Iris pigment epithelial cell (primary cell): ENCODE measurements at places on chromosomes 2 and 18.

- no peak for DNase-seq
Observed at GRCh38 chr2:48540237-48540935, 10.4 kb downstream of the STON1 start.

GRCh38 chr2:25339791-25340180, 1.9 kb downstream of the DNMT3A start:
- no peak for DNase-seq

GRCh38 chr2:132477962-132478361, 61.4 kb downstream of the GPR39 start:
- DNase-seq: peak; percentile 59

DNA sequence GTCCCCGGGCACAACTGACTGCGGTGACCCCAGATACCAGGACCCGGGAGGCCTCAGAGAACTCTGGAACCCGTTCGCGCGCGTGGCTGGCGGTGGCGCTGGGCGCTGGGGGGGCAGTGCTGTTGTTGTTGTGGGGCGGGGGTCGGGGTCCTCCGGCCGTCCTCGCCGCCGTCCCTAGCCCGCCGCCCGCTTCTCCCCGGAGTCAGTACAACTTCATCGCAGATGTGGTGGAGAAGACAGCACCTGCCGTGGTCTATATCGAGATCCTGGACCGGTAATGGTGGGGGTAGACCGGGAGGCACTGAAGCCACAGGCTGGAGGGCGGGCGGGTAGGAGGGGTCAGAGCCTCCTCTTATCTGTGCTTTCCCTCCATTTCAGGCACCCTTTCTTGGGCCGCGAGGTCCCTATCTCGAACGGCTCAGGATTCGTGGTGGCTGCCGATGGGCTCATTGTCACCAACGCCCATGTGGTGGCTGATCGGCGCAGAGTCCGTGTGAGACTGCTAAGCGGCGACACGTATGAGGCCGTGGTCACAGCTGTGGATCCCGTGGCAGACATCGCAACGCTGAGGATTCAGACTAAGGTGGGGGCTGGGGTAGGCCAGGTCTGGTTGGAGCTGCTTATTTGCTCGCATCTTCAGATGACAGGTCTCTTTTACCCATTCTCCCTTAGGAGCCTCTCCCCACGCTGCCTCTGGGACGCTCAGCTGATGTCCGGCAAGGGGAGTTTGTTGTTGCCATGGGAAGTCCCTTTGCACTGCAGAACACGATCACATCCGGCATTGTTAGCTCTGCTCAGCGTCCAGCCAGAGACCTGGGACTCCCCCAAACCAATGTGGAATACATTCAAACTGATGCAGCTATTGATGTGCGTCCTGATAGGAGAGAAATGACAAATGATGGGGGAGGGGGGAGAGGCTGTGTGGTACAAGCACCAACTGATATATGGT, 780 bp downstream of the HTRA2 start:
- peak; percentile 63 for DNase-seq

DNA sequence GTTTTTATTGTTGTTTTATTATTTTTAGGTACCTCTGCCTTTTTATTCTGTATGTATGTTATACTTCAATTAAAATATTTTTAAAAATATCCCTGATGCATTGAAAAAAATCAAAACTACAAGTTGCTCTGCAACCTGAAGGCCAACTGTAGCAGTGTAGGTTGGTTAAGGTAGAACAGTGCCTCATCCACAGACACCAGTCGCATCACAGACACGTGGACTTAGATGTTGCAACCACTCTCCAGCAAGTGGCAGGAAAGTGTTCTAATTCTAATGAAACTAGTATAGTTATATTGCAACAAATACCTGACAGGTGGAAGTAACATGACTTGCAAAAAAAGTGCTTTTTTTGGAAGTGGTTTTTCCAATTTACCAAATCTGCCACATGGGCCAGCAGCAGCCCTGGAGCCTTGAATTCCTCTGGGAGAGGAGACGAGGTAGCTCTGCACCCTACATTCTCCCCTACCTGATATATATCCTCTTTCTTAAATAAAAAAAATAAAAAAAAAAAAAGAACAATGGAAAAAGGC, 28.4 kb upstream of the SLC3A1 start:
- no peak for DNase-seq

DNA sequence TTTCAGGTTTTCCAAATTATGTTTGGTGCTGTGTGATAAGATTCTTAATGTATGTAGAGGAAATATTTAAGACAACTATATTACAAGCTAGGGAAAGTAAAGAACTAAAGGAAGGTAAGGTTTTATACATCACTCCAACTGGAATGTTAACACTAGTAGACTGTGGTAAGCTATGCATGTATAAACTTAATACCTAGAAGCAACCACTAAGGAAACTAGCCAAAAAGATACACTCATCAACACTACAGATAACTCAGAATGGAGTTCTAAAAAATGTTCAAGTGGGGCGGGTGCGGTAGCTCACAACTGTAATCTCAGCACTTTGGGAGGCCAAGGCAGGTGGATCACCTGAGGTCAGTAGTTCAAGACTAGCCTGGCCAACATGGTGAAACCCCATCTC, 37.8 kb upstream of the MALL start:
- peak; percentile 31 for DNase-seq

GRCh38 chr2:174753038-174753633, 11.1 kb downstream of the CHRNA1 start:
- DNase-seq: no peak

- no peak for DNase-seq
Observed at GRCh38 chr18:2281523-2282199, 289.6 kb downstream of the METTL4 start.

DNA sequence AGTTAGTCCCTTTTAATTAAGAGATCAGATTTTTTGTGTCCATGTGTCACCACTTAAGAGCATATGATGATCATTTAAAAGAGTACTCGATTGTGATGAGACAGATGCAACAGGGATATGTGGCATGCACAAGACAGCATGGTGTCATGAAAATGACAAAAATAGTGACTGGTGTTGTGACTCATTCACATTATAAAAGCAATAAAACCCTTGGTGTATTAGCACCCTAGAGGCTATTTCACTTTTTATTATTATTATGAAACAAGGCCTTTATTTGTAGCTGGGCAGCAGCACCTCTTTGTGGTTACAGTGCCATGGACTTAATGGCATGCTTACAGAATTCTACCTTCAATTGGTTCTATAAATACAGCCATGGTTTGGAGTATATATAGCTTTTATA, 1296.0 kb upstream of the ZEB2 start:
- DNase-seq: no peak

- DNase-seq: peak; percentile 44
Observed at GRCh38 chr2:219687272-219687671, 59.8 kb downstream of the SLC4A3 start.

DNA sequence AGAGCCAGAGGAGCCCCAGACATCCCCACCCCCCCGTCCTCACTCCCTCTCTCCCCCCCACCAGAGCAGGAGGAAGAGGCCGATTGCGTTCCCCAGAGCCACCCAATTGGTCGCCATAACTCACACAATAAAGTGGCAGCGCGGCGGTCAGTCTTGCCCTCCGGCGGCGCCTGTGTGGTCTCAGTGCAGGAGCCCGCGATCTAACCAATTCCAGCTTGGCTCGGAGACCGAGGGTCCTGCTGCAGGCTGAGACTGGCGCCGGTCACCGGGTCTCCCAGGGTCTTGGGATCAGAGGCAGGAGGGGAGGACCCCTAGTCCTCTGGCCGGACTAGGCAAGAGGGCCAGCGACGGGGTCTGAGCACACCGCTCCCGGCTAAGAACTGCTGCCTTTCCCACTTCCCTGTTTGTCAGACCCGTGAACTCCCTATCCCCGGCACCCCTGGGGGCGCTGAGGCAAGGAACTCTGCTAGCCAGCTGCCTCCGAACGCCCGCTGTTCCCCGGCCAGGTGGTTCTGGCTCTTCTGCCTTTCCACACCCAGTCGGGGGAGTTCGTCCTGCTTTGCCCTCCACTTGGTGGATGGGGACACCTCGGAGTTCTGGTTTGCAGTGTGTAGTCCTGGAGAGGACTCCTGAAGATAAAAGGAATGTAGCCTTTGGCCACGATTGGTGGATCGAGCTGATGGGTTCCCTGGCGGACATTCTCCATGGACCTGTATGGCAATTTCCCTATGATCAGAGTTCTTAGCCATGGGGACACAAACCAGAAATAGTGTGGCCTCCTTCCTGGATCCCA, 1.0 kb upstream of the HOXD12 start:
- no peak for DNase-seq

DNA sequence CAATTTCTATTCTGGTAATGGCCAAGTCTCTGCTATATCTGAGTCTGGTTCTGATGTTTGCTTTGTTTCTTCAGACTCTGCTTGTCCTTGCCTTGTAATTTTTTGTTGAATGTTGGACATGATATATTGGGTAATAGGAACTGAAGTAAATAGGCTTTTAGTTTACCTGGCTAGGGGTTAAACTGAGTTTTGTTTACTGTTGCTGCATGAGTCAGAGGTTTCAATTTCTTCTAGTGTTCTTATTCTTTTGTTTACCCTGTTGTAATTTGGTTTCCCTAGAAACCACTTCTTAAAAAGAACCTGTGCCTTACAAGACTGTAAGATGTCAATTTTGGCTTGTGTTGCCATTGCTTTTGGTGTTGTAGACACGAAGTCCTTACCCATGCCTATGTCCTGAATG, 285.0 kb upstream of the KCNH7 start:
- DNase-seq: peak; percentile 1

DNA sequence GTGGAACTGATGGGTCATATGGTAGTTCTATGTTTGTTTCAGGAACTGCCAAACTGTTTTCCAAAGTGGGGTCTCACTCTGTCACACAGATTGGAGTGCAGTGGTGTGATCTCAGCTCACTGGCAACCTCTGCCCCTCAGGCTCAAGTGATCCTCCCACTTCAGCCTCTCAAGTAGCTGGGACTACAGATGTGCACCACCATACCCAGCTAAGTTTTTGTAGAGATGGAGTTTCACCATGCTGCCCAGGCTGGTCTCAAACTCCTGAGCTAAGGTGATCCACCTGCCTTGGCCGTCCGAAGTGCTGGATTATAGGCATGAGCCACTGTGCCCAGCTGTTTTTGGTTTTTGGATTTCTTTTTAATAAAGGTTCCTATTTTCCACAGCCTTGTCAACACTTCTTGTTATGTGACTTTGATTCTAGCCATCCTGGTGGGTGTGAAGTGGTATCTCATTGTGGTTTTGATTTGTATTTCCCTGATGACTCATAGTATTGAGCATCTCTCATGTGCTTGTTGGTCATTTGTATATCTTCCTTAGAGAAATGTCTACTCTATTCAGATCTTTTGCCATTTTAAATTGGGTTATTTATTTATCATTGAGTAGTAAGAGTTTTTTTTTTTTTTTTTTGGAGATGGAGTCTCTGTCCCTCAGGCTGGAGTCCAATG, 22.8 kb downstream of the NPC1 start:
- DNase-seq: peak; percentile 82

DNA sequence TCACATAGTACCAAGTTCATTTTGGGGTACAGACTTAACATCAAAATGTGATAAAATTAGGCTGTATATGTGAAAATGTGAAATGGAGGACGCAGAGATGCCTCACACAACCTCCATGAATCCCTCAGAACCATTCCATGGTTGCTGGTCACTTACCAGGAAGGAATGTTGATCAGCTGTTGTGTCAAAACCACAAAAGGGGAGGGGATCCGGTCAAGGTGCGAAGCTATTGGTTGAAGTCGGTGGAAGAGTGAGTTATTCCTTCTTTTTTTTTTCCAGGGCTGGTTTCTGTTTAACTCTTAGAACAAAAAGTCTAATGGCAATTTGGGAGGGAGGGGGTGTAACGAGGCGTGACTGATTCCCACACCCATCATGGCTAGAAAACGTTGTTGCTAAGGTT, 32.3 kb upstream of the REG3A start:
- no peak for DNase-seq

GRCh38 chr18:45851161-45851925, 25.9 kb downstream of the SIGLEC15 start:
- DNase-seq: no peak

- DNase-seq: peak; percentile 16
Observed at GRCh38 chr2:75053484-75054112, 95.2 kb downstream of the POLE4 start.

GRCh38 chr2:70083344-70084156, 3.7 kb upstream of the PCBP1 start:
- DNase-seq: peak; percentile 71

- peak; percentile 44 for DNase-seq
Observed at GRCh38 chr2:23375448-23375847, 9.5 kb upstream of the KLHL29 start.

GRCh38 chr18:46497129-46497528, 159.9 kb downstream of the LOXHD1 start:
- DNase-seq: peak; percentile 6

GRCh38 chr2:175233135-175233719, 51.7 kb upstream of the ATP5MC3 start:
- DNase-seq: peak; percentile 78

GRCh38 chr2:127049927-127050802, 56.8 kb downstream of the BIN1 start:
- peak; percentile 27 for DNase-seq

- no peak for DNase-seq
Observed at GRCh38 chr2:152376385-152376784, 41.4 kb downstream of the FMNL2 start.

- no peak for DNase-seq
Observed at GRCh38 chr2:170260188-170260587, 82.2 kb downstream of the MYO3B start.

DNA sequence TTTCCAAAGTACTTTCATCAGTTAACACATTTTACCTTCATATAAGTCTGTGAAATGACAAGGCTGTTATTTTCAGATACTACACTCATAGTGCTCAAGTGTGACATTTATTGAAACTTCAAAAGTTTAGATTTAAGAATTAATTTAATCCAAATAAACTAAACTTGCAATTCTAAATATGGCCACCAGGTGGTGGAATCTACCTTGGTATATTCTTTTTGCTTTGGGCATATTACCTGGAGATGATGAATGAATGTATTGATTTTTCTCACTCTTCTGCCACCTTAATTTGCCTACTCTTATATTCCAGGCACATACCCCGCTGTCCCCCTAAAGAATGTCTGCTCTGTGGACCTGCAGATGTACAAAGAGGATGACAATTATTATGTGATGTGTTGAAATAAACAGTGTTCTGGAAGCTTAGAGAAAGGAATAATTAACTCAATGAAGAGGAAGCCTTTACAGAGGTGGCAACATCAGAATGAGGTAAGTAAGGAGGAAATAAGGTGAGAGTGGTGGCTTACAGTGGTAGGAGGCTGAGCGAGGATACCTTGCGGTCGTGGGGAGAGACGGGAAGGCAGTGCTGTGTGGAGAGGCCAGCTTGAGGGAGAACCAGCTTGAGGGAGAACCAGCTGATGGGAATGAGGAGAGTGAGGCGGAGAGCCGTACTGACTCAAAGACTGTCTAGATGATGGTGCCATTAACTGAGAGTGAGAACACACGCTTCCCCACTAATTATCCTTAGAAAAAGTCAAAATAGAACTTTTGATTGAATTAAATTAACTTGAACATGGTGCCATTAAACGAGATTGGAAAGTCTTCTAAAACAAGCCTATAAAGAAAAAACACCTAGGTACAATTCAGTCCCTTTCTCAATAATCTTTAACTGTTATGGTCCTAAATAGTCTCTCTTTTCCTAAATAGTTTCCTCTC, 179.5 kb downstream of the CELF4 start:
- DNase-seq: peak; percentile 14
